Right lobe of liver (tissue), 6 donors: ENCODE measurements at places on chromosomes 4 and X. TPM values are rescaled to one million over a fixed set of nuclear protein-coding genes. Genes with fewer than 3 reads are reported as not detected.

- H3K4me3 ChIP-seq, result no peak overlapping the region
- no peaks in the 10 kb centered on the region for H3K4me1 ChIP-seq
- H3K27ac ChIP-seq, result no peak overlapping the region
- no peaks in the 10 kb centered on the region for H3K27me3 ChIP-seq
- no peak for DNase-seq
These were observed 646.9 kb downstream of the FAT4 start for GRCh38 chr4:125961626-125962025.

DNA sequence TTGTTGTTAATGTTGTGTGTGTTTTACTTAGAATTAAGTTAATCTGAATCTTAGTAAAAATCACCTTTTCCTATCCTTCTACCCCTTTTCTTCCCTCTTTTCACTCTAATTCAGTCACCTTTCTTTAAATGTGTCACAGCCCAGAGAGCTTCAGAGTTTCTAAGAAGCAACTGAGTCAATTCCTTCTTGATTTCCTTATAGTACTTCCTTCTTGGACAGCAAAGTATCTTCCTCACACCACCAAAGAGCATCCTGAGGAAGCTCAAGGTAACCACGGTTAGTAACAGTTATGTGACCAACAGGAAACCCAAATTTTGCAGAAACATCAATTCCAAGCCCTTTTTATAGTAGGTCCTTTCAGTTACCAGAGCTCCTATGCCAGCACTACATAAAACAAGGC, 243.2 kb upstream of the BMP3 start:
- H3K36me3 ChIP-seq, result no peaks in the 10 kb centered on the region
- no peak overlapping the region for H3K27ac ChIP-seq
- no peak overlapping the region for H3K4me3 ChIP-seq
- DNase-seq, result no peak
- H3K4me1 ChIP-seq, result no peaks in the 10 kb centered on the region

GRCh38 chrX:15437724-15438123, 53.5 kb upstream of the VEGFD start:
- no peak for DNase-seq
- H3K4me1 ChIP-seq, result no peaks in the 10 kb centered on the region

GRCh38 chr4:76644831-76645485, 209.9 kb downstream of the SHROOM3 start:
- no peak for DNase-seq
- no peak overlapping the region for H3K27ac ChIP-seq
- H3K36me3 ChIP-seq, result no peaks in the 10 kb centered on the region
- H3K27me3 ChIP-seq, result no peaks in the 10 kb centered on the region
- H3K4me3 ChIP-seq, result no peak overlapping the region

The HMX1 gene
- not detected for total RNA-seq

DNA sequence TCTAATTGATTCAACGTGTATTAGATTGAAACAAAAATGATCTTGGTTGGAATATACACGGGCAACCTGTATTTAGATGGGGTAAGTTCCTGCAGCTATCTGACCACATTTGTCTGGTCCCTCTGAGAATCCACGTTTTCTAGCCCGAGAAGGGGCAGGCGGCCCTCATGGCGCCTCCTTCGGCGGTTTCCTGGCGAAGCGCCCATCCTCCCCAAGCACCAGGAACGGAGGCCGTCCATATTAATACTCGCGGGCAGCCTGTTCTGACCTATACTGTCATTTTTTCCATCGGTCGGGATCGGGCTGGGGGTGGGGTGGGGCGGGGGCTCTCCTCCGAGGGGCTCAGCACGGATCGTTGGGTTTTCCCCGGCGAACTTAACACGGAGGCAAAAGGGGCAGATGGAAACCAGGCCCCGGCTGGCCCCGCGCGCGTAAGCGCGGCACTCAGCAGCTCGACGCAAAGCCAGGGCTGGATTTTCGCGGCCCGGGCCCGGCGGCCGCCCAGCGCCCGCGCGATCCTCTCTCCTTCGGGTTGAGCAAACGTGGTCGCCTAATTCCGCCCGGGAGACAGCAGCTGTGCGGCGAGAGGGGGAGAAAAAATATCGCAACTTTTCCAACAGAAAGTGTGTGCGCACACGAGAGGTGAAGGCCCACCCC, 77.2 kb upstream of the BCOR start:
- peak overlapping the region; percentile 93 for H3K27ac ChIP-seq
- DNase-seq, result peak; percentile 51
- no peaks in the 10 kb centered on the region for H3K36me3 ChIP-seq
- H3K27me3 ChIP-seq, result no peaks in the 10 kb centered on the region
- peaks cover 20% of the 10 kb centered on the region for H3K4me1 ChIP-seq

- H3K4me3 ChIP-seq, result no peak overlapping the region
- DNase-seq, result no peak
- no peak overlapping the region for H3K27ac ChIP-seq
- no peaks in the 10 kb centered on the region for H3K36me3 ChIP-seq
- no peaks in the 10 kb centered on the region for H3K4me1 ChIP-seq
These were observed 13.0 kb upstream of the SMIM20 start for GRCh38 chr4:25901030-25901430.

GRCh38 chr4:52950226-52950625, 88.1 kb downstream of the RASL11B start:
- H3K36me3 ChIP-seq, result no peaks in the 10 kb centered on the region
- H3K27me3 ChIP-seq, result no peaks in the 10 kb centered on the region
- no peak for DNase-seq
